Activated CD8-positive, alpha-beta T cell treated with anti-CD3 and anti-CD28 coated beads for 36 hours (primary cell): ENCODE measurements at places on chromosomes 1 and 21. TPM values are rescaled to one million over a fixed set of nuclear protein-coding genes. Genes with fewer than 3 reads are reported as not detected.

- no peak for DNase-seq
Observed at GRCh38 chr1:84550826-84551225, 23.4 kb downstream of the CTBS start.

- DNase-seq = no peak
Observed at GRCh38 chr1:219220945-219221344, 47.3 kb downstream of the LYPLAL1 start.

DNA sequence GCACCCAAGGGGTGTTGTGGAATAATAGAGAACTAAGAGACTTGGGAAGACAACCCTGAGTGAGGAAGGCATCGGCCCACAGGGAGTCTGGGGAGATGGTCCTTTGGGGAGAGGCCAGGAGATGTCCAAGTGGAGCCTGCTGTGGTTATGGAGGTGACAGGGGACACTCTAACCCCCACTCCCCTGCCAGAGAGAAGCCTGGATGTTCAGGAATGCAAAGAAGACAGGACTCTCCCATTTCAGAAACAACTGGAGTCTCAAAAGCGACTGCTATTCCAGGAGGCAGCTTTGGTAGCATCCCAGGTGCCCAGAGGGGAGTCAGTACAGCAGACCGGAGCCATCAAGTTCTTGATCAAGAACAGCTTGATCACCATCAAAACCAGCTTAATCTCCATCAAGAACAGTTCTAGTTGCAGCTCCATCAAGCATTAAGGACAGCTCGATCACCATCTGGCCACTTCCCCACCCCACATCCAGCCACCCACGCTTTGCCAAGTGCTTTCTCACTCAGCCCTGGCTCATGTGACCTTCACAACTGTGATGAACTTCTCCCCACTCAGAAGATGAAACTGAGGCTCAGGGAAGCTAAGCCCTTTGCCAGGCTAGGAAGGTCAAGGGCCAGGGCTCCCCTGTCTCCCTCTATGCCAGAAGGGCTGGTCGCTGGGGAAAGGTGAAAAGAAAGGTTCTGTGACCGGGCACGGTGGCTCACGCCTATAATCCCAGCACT is 743 bp downstream of the CD52 start:
- DNase-seq = peak; percentile 84

GRCh38 chr1:36515315-36516138 is 32.8 kb upstream of the CSF3R start:
- DNase-seq = no peak

GRCh38 chr1:1206376-1206965 is at the start of gene TNFRSF18:
Gene TNFRSF18, minus strand, starts transcription at chr1:1206592. Its CDS starts 21 bp downstream, at chr1:1206571.
- peak; percentile 70 for DNase-seq

DNA sequence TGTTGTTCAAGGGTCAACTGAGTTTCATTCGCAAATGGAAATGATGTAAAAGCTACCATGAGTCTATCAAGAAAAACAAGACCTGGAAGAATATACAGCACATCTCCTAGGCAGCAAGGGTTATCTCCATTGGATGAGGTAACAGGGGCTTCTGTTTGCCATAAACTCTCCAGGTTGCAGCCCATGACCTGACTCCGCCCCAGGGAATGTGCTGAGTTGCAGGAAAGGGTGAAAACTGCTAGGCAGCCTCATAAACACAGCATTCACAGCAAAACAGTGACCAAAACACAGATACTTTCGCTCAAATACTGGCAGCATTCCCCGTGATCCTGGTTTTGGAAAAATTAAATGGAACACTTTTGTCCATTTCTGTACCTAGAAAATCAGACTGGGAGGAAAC is 20.2 kb upstream of the ACTA1 start:
- DNase-seq = no peak

- no peak for DNase-seq
Observed at GRCh38 chr1:38076038-38076437, 29.4 kb upstream of the POU3F1 start.

GRCh38 chr1:81912383-81912782 is 111.6 kb downstream of the ADGRL2 start:
- DNase-seq = no peak

Gene TEDDM1
- total RNA-seq = not detected

Gene PCBP3
- total RNA-seq = 2.2 TPM

Gene GAS5
- total RNA-seq = 1,298 TPM

- no peak for DNase-seq
Observed at GRCh38 chr1:159872891-159873290, 10.4 kb upstream of the VSIG8 start.

DNA sequence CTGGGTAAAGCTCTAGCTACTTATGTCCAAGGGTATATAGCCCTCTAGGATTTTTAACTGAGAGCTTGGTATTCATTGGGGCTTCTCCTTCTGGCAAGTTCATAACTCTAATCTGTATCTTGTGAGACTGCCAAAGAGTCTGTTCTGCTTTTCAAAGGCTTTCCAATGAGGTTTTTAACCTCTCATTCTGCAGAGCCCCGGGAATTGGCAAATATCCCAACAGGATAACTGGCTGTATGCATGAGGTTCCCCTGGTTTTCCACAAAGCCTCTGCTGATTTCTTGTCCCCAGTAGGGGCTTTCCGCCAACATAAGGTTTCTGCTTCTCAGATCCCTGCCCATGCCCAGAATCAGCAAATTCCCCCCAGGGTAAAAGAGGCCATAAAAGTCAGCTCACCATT is 40.9 kb downstream of the RPL5 start:
- no peak for DNase-seq

GRCh38 chr1:226884116-226884625 is 13.8 kb downstream of the PSEN2 start:
- no peak for DNase-seq

- no peak for DNase-seq
Observed at GRCh38 chr1:245679821-245680780, 525.3 kb downstream of the KIF26B start.

DNA sequence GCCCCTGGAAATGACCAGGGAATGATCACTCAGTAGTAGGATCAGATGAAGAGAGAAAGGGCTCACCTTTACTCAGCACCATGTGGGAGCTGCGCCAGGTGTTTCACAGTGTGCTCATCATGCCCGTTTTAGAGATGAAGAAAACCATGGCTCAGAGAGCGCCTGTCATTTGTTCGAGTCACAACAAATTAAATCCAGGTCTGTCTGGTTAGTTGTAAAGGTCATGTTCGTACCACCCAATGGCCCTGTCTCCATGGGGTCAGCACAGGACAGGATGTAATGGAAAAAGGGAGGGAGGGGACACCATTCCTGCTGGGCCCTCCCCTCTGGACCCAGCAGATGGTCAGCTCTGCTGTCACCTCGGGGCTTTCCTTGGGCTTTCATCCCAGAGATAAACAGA is 15.2 kb downstream of the KIRREL1 start:
- no peak for DNase-seq

Gene F13B
- not detected for total RNA-seq

Gene RNU1-2
- total RNA-seq = 820 TPM
